Fibroblast of lung (primary cell): ENCODE measurements at places on chromosomes 2 and 18.

DNA sequence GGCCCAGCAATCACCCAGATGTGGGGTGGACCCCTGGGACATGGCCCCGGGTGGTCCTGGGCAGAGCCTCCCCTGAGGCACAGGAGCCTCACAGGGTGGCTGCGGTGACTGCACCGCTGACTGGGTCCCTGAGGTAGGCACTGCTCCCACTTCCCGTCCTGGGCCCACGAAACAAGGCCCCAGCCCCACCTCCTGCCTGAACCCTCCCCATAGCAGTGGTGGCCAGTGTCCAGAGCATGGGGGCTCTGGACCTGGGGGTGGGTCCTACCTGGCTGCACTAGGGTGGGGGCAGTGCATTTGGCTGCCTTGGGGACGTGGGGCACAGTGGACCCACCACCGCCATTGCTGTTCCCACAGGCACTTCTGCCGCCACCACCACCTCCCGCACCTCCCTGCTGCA lies 39.4 kb downstream of the TDRD15 start:
- no peak for DNase-seq

- no peak for DNase-seq
Observed at GRCh38 chr2:46275995-46276394, 21.2 kb upstream of the EPAS1 start.

GRCh38 chr2:20509770-20510490 lies 63.1 kb downstream of the RHOB start:
- DNase-seq: peak; percentile 72

DNA sequence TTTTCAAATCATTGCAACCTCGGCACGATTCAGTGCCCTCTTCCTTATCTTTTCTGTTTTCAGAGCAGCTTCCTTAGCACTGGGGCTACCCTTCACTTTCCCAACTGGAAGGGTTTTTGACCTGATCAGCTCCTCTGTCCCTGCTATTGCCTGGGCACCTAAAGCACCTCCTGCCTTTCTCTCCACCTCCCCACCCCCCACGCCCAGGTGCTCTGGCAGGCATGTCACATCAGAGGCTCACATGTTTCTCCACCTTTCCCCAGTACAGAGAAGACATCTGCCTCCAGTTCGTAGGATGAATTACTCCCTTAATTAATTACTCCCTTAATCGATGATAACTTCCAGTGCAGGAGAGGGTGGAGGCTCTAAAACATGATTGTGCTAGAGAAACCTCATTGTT lies 88.7 kb upstream of the LCLAT1 start:
- no peak for DNase-seq

DNA sequence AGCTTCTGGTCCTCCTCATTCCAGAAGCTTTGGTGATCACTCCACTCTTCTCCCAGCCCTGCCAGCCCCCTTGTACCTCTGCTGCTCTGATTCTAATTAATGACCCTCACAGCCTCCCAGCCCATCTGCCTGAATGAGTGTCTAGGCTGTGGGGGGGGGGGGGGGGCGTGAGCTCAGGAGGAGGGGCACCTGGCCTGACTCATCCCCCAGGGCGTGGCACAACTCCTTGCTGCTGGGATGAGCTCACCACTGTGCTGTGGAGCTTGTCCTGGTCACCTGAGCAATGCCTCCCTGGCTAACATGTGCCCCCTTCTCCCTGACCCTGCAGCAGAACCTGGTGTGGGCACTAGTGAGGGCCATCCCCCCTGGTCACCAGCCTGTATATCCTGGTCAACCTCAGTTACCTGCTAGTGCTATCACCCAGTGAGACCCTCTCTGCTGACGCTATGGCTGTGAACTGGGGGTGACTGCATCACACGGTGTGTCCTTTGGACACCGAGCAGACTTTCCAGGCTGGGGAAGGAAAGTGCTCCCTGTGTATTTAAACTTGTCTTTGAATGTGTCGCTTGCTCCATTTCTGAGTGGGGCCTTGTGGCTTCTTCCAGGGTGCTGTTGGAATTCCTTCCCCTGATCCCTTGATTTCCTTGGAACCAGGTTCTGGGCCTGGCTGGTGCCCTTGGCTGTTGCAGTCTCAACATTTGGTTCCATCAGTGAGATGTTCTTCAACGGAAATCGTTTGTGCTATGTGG lies 41.5 kb upstream of the PUM2 start:
- no peak for DNase-seq

DNA sequence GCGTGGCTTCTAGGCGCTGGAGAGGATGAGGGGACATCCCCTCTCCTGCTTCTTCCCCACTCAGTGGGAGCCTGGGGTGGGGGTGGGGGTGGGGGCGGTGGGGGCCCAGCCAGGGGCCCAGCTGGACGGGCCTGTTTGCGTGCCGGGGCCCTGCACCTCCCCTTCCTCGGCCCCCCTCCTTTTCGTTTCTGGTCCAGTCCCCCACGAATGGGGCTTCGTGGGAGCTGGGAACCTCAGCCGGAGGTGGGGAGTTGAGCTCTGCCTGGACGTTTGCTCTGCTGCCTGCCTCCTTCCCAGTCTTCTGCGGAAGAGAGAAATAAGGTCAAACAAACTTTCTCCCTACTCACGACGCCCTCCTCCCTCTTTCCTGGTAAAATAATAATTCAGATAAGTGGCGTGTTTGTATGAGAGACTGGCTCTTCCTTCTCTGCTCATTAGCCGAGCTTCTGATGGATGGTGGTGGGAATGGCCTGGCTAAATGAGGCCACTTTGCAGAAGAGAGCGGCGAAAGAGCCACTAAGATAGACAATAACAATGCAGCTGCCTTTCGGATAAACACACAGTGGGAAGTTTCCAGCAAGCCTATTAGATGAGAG lies 782 bp downstream of the MTA3 start:
- DNase-seq: peak; percentile 39

DNA sequence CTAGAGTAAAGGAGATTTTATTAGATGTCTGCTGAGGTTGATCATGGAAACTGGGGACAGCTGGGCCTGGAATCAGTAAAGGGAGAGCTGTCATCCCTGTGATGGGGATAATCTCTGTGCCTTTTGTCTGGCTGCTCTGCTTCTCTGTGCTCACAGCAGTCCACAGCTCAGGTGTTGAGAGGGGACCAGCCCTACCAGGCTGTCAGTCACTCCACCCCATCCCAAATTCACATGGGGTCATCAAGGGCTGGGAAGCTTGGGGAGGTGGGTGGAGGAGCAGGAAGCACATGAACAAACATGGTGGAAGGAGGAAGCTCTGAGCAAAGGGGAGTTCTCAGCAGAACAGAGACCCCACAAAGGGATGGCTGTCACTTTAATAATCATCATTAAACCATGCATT lies 13.7 kb upstream of the LRRFIP1 start:
- DNase-seq: no peak

DNA sequence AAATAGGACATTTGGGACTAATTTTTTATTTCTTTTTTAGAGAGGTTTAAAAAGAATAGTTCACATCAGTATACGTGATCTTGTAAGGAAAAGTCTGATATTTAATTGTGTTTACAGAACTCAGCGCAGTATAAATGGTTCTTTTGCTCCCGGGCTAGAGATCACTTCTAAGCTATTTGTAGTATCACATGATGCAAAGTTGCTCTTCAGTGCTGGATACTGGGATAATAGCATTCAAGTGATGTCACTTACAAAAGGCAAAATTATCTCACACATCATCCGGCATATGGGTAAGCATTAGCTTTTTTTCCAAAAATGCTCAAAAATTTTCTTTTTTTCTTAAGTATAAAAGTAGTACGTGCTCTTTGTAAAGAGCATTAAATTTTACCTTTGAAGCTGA lies 37.4 kb upstream of the CYP20A1 start:
- no peak for DNase-seq

DNA sequence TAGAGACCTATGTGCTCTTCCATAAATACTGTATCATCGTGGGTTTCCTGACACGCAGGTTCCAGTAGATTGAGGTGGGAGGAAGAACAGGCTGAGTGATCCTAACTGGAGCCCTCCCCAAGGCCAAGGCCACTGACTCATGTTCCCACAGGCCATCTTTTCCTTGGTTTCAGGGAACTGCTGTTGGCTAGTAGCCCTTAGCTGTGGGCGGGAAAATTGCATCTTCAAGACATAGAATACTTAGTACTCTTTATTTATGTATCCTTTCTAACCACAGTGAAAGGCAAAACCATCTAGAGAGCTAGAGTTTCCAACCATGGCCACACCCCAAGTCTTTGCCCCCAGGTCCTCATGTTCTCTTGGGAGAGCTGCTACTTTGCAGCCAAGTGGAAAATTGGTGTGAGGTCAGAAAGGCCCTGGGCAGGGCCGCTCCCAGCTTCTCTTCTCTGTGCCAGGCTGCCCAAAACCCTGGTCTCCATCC lies 55.9 kb downstream of the COPS8 start:
- peak; percentile 94 for DNase-seq

- DNase-seq: no peak
Observed at GRCh38 chr2:240833724-240834285, 13.8 kb upstream of the KIF1A start.

DNA sequence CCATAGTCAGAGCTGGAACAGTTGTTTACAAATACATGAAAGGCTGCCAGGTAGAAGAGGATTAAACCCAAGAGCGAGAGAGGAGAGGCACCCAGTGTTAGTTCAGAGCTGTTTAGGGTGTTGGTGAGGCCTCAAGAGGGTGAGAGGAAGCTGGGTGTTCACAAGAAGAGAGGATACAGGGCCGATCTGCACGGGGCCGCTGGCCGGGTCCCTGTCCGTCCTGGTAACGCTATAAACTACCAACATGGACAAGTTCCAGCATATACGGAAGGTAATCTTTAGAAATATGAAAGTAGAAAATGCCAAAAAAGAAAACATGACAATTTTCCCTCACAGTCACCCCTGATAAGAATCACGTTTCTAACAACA lies 109.7 kb downstream of the TMEM18 start:
- no peak for DNase-seq

DNA sequence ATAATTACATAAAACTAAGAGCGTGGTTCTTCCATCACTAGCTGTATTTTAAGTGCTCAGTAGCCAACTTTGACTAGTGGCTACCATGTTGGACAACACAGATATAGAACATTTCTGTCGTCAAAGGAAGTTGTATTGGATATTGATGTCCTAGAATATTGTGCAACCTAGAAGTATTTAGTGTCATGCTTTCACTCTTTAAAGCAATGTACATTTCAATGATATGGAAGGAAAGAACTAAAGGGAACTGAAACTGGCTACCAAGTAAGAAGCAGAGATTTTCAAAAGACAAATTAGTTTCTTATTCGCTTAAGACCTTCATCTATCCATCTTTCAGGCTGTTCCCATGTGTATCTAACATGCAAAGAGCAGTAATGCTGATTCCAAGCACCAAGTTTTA lies 85.4 kb upstream of the EML6 start:
- no peak for DNase-seq

DNA sequence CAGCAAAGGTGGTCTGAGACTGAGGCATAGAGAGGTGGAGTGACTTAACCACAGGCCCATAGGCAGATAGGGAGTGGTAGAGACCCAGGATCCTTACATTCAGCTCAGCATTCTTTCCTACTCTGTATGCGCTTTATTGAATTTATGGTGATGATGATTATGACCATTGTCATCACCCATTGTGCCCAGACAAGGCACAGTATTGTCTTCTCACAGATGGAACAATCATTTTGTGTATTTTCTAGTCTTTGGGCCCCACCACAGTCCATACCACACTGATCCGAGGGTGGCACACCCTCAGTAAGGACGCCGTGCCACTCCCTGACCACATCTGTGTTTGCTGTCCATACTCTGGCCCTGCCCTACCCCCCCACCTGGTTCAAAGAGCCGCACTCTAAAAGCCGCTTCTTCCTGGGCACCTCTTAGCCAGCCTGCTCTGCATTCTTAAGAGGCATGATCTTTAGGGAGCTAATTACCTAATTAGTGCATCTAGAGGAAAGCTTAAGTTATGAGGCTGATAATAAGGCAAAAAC lies 179.6 kb upstream of the SMAD2 start:
- no peak for DNase-seq

DNA sequence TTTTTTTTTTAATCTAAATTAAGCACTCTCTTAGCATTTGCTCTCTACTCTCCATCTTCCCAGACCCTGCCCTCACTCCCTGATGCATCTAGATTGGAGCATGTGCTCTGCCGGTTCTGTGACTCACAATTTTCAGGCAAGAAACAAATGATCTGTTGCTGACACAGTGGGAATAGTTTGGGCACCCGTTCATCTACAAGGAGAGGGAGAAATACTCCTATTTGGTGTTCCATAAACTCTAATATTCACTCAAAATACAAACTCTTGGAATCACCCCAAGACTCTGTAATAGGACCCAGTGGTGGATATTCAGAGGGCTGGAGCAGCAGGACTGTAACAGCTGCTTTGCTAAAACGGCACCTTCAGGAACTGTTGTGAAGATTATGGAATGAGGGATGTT lies 37.1 kb upstream of the LINC00305 start:
- no peak for DNase-seq

- DNase-seq: no peak
Observed at GRCh38 chr2:241701149-241701398, 765 bp upstream of the ING5 start.

GRCh38 chr18:22370414-22370813 lies 47.3 kb downstream of the CTAGE1 start:
- no peak for DNase-seq

- DNase-seq: peak; percentile 43
Observed at GRCh38 chr18:2905854-2906703, 59.3 kb downstream of the EMILIN2 start.

DNA sequence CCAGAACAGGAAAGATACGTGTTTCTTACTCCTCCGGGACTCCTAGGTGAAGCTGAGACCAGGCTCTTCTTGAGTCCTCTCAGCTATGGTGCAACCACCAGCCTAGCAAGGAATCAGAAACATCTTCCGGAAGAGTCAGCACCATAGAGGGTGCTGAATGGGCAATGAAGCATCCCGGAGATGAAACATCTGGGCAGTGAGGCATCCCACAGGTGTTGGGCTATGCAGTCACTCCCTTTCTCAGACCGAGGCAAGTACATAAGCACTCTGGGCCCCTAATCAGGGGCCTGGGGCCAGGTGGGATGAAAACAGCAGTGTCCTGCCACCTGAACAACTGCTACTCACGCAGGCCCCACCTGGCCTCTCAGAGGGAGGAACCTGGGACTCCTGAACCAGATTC lies 1.4 kb upstream of the CAPN10 start:
- no peak for DNase-seq

GRCh38 chr2:26442301-26442700 lies 35.6 kb downstream of the OTOF start:
- no peak for DNase-seq

GRCh38 chr2:95297639-95298395 lies 670 bp downstream of the KCNIP3 start:
- DNase-seq: no peak

GRCh38 chr2:47867205-47867604 lies 39.1 kb downstream of the FBXO11 start:
- DNase-seq: peak; percentile 88

DNA sequence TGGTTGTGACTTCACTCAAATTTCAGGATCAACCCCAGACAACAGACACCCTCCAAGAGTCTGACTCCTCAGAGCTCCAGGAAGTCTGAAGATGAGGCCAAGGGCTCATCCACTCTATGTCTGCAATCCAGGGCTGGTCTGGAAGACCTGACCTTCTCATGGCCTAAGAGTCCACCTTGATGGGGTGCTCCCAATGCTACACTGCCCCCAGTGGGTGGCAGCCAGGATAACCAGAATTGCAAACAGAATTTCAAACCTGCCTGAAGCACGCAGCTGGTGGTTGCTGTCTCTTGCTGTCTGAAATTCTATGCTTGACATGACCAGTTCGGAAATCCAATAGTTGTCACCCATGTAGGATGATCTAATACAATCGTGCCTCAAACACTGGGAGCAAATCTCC lies 96.0 kb downstream of the UXS1 start:
- DNase-seq: peak; percentile 15

- DNase-seq: no peak
Observed at GRCh38 chr2:180328795-180329422, 321.8 kb upstream of the CWC22 start.
